ENCODE measurements at places on chromosomes 5 and 9.

DNA sequence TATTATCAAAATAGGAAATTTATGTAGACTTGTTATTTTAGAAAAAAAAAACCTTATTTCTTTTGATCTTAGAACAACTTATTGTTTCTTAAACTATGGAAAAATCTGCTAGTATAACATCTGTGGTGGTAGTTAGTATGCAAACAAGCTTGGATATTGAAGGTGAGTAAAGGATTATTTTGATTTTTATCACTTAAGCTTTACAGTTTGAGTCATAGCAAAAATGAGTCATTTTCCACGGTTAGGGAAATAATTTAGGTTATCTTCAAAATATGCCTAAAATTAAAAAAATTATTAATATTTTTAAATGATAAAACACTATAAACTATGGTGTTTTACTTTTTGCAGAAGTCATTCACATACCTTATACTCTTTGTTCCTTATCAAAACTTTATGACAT, 107.2 kb upstream of the DHFR start:
- DNase-seq, result no peak

GRCh38 chr5:137245438-137245837, 253.7 kb downstream of the SPOCK1 start:
- no peak for DNase-seq

DNA sequence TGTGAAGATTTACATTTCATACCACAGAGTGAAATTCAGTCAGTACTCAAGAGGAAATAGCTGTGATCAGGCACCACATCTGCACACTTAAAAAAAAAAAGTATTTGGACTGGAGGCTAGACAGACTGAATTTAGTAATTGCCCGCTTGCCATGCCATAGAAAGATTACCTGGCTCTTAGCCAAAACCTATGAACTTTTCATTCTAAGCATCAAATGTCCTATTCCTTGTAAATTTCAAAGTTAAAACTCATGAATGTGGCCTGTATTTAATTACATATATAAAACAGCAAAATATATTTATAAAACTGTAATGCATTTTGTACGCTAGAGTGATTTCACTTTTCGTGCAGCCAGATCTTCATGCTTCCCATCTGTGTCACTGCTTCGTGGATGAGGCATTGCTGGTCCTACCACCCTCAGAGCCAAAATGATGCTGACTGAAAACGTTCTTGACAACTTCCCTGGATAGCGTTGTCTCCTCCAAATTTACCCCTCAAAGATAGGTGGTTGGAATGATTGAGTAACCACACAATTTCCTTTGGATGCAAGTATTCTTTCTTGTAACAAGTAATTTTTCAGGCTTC, 447.9 kb upstream of the SGCD start:
- no peak for DNase-seq

DNA sequence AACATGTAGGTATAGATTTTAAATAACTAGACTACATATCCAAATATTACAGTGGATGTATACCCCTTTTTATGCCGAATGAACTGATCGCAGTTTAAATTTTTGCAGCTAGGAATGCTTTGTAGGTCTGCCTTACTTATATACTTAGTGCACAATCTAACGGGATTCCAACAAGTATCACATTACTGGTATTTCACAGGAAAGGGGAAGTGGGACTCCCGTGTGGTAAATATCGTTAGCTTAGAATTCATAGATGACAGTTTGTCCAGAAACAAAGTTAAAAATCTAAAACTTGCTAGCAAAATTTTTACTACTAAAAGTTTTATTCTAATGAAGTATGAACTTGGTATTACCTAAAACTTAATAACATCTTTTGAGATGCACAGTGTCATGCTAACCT, 193.5 kb upstream of the TLX3 start:
- DNase-seq, result no peak

GRCh38 chr5:135262364-135262763, 136.7 kb downstream of the MACROH2A1 start:
- no peak for DNase-seq

GRCh38 chr9:31983895-31984294, 400.5 kb upstream of the ACO1 start:
- DNase-seq, result no peak

GRCh38 chr9:109481856-109482255, 16.3 kb downstream of the PTPN3 start:
- DNase-seq, result no peak

- no peak for DNase-seq
Observed at GRCh38 chr5:3835811-3836210, 240.2 kb downstream of the IRX1 start.

GRCh38 chr5:56327809-56328208, 94.7 kb upstream of the ANKRD55 start:
- DNase-seq, result no peak

DNA sequence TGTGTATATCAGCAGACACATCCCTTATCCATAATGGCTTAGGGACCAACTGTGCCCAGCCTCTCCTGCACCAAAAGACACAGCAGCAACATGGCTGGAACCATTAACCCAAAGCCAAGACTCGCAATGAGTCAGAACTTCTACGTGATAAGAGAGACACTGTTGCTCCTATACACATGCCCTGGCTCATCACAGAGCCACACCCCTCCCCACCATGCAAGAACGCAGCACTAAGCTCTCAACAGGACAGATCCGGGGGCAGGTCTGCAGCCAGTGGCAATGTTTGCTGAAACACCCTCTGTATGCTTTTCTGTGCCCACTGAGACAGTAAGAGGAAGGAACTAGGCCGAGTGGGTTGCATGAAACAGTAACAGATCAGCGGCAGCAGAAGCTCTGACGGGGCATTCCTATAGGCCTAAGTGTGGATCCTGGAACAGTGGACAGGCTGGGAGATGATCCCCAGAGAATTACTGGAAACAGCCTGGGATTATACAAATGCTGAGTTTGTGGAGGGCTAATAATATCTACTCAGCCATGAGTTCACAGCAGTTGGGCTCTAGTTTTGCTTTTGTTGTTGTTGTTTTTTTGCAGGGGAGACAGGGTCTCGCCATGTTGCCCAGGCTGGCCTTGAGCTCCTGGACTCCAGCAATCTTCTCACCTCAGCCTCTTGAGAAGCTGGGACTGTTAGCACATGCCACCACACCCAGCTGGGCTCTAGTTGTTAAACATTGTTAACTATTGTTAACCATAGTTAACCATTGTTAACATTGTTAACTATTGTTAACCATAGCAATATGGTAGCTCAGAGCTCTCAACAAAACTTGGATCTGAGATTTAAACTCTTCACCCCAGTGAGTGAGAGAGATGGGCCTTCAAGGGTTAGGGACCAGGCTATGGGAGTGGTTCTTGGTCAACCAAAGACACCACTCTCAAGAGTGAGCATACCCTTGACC, 41.0 kb downstream of the B4GALT1 start:
- DNase-seq, result no peak

GRCh38 chr9:134555094-134555650, 86.4 kb upstream of the COL5A1 start:
- DNase-seq, result no peak

DNA sequence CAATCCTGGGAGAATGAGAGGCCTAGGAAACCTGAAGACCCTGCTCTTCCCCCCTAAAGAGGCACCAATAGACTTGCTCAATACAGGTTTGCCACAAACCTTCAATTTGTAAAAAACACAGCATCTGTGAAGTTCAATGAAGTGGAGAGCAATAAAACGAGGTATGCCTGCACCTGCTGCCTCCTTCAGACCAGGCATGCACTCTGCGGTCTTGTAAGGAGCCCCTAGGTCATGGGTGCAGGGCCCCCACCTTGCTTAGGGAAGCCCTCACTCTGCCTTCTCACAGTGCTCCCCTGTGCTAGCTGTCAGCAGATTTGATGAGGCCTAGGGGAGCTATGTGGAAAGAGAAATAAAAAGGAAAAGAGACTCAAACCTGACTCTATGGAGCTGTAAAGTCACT, 72.1 kb upstream of the GALNT10 start:
- DNase-seq, result no peak

All from cerebellar nuclear complex (tissue), 1 donor.